ENCODE measurements at places on chromosomes 12 and 14. TPM values are rescaled to one million over a fixed set of nuclear protein-coding genes. Genes with fewer than 3 reads are reported as not detected.

The SLC25A47 gene
- not detected for total RNA-seq

The IQSEC3 gene
- total RNA-seq: 1.3 TPM

The PGF gene
- total RNA-seq: not detected

The KLRF1 gene
- 0.22 TPM for total RNA-seq

The LRP1 gene
- total RNA-seq: 1.3 TPM

The KCNA5 gene
- not detected for total RNA-seq

The TOMM20L gene
- total RNA-seq: not detected

The TCTN1 gene
- total RNA-seq: 4.8 TPM

The C12orf76 gene
- 31.7 TPM for total RNA-seq

The CTSG gene
- total RNA-seq: 0.23 TPM

The ACOT4 gene
- 0.86 TPM for total RNA-seq

The STAB2 gene
- total RNA-seq: not detected

The NKX2-1 gene
- not detected for total RNA-seq

The PTPRR gene
- total RNA-seq: not detected

The RTL1 gene
- not detected for total RNA-seq

The ACVRL1 gene
- total RNA-seq: not detected

The RNF212B gene
- total RNA-seq: not detected

The TAC3 gene
- total RNA-seq: not detected

The CLEC14A gene
- total RNA-seq: not detected

The DTX3 gene
- total RNA-seq: 24.5 TPM

The RFLNA gene
- not detected for total RNA-seq

Data from activated naive CD4-positive, alpha-beta T cell treated with anti-CD3 and anti-CD28 coated beads, Interleukin-2, amount 10 ng/mL, durations not matched to agents 5 hours and 36 hours (primary cell).